ENCODE measurements at places on chromosomes 7 and 10.

DNA sequence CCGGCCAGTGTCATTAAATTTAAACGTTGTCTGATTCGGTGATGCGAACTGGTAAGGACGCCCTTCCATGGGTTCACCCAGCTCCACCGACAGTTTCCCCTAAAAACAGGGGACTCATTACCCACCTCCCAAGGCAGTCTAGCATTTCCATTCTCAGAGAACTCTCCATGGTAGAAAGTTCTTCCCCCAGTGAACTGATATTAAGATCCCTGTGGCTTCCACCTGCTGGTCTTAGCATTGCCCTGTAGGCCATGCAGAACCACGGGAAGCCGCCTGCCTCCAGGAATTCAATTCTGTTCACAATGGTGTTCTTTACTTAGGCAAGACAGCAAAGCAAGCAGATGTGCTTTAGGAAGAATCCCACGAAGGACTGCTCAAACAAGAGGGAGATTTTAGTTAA lies 128.9 kb upstream of the NANOS1 start:
- DNase-seq, result no peak

- DNase-seq, result no peak
Observed at GRCh38 chr10:103845972-103846371, 9.4 kb downstream of the SH3PXD2A start.

- DNase-seq, result peak; percentile 47
Observed at GRCh38 chr7:151017953-151018420, 6.3 kb downstream of the ATG9B start.

- no peak for DNase-seq
Observed at GRCh38 chr7:108149908-108150307, 19.7 kb upstream of the LAMB4 start.

GRCh38 chr7:96311967-96312366 lies 9.9 kb downstream of the SLC25A13 start:
- no peak for DNase-seq

DNA sequence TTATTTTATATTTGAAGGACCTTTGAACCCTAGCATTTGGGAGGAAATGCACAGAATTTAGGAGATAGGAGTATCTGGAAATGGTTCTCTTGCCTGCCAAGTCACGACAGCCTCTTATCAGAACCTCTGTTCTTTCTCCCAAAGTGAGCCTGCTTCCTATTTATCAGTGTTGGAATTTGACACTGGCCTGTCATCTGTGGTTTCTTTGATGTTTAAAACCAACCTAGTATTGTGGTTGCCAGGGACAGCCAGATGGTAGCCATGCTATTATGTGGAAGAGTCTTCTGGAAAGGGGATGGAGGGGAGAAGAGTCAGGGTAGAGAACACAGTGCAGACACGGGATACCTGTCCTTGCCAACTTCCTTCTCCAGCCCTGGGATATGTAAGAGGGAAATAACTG lies 21.1 kb downstream of the ZNF282 start:
- DNase-seq, result no peak

DNA sequence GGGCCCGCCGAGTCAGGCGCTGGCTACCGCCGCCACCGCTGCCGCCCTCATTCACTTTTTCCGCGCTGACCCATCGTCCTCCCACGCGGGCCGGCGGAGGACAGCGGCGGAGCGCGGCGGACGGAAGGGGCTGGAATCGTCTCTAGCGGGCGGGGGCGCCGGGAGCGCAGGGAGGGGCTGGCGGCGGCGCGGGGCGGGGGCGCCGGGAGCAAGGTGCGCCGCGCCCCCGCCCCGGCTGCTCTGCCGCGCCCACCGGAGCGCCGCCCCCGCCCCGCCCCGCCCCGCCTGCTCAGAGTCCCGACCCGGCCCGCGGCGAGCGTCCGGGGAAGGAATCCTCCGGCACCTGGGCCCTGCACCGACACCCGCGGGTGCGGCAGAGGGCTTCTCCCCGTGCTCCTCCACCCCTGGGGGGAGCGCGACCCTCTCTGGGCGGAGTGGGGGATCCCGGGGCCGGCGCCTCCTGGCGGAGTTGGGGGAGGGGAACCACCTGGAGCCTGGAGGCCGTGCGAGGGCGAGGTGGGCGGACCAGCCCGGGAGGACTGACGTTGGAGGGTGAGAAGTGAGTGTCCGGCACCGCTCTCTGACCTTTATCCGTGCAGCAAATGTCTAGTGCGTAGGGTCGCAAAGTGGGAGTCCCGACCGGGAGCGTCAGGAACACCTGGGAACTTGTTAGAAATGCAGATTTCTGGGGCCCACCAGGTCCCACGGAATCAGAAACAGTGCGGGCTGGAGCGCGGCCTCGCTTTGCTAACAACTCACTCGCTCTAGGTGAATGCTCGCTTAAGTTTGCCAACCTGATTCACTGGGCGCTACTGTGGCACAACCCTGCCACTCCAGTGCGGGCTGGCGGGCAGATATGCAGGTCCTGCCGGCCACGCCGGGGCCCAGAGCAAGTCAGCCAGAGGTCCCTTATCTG lies at the start of gene COBL:
COBL (minus strand) TSS at position 144 of the 916 bp plus-strand sequence. CDS start 176 bp downstream, outside the sequence.
- DNase-seq, result no peak

- DNase-seq, result peak; percentile 68
Observed at GRCh38 chr7:52764492-52765169, 270.8 kb upstream of the POM121L12 start.

DNA sequence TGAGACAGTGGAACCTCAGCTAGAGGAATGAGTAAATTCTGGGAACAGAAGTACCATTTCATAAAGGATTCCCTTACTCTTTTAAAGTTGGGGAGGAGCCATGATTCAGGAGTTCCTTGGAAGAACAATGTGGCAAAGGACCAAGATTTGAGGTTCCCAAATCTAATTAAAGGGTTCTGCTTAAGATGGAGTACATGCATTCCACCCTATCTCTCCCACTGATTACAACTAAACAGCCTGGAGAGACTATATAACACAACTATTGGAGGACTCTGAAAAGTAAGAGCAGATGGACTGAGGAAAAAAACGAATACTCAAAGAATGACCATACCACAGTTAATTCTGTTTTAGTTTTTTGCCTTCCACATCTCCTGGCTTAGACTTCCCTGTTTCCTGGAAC lies 212.9 kb upstream of the IMMP2L start:
- no peak for DNase-seq

- DNase-seq, result no peak
Observed at GRCh38 chr7:47314728-47315607, 266.9 kb downstream of the TNS3 start.

- DNase-seq, result no peak
Observed at GRCh38 chr10:98582363-98582762, 135.6 kb upstream of the HPS1 start.

DNA sequence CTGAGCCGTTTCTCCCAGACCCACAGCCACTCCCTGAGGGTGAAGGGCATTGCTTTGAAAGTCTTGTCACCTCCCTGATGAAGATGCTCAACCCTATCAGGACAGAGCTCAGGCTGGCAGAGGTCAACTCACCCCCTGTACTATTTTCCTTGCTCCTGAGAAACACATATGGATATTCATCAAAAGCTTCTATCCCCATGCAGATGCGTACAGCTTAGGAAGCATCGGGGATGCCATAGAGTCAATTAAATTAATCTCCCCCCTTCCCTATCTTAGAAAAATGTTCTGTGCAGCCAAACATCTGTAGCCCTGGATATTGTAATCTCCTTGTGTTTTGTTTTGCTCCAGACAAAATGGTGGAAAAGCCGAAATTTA lies 67.2 kb downstream of the EMX2 start:
- no peak for DNase-seq

DNA sequence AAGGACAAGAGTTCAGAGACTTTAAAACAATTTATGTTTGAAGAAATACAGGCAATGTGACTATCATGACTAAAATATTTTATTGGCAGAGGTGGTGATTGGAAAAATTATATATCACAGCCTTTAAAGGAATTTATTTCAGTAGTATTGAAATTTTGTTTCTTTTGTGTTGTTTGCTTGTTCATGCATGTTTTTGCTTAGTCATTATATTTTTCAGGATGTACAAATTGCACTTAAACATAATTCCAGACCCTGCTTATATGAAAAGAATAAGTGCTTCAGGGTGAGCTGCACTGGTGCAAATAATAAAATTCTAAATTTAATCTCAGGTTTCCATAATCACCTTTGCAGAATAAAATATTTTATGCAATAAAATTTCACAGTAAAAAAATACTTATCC lies 283.3 kb downstream of the PPP1R3A start:
- no peak for DNase-seq

- DNase-seq, result no peak
Observed at GRCh38 chr10:119413471-119414080, 128.9 kb downstream of the RGS10 start.

DNA sequence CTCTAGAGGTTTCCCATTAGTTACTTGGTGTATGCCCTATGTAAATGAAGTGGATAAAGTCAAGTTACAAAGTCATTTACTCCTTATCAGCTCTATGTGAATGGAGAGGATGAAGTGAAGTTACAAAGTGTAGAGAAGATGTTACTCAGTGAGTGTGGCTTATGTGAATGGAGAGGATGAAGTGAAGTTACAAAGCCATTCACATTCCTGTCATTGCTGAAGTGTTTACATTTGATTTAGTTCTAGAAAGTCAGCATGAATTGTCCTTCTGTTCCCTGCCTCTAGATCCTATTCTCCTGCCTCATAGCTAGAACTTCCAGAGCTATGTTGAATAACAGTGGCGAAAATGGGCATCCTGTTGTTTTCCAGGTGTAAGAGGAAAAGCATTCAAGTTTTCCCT lies 880.1 kb downstream of the DNAJB9 start:
- no peak for DNase-seq

DNA sequence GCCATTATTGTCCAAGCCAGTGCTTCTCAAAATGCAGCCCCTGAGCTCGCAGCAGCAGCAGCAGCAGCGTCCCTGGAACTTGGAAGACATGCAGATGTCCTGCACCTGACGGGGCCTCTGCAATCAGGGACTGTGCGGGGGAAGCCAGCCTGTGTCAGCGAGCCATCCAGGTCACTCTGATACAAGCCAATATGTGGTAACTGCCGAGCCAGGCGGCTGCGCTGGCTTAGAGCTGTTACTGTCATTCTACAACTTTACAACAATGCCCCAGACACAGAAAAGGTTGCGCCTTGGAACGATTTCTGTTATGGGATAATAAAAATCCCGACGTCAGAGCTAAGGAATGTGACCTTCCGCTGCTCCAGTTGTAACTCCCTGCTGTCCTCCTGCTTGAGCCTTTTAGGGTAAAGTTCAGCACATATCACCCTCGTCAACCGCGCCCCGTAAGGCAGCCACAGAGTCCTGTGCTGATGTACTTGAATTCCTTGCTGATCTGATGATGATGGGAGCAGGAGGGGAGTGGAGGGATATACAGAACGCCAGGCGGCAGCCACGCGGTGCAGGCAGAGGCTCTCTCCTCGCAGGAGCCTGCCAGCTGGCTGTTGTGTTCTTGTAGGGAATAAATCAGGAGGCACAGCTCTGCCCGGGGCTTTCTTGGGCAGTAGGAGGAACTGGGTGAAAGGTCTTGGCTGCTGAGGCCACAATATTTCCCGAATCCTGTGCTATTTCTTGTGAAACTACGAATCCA lies 20.0 kb upstream of the CRYGN start:
- peak; percentile 72 for DNase-seq

GRCh38 chr7:986766-987751 lies 4.1 kb downstream of the CYP2W1 start:
- no peak for DNase-seq

DNA sequence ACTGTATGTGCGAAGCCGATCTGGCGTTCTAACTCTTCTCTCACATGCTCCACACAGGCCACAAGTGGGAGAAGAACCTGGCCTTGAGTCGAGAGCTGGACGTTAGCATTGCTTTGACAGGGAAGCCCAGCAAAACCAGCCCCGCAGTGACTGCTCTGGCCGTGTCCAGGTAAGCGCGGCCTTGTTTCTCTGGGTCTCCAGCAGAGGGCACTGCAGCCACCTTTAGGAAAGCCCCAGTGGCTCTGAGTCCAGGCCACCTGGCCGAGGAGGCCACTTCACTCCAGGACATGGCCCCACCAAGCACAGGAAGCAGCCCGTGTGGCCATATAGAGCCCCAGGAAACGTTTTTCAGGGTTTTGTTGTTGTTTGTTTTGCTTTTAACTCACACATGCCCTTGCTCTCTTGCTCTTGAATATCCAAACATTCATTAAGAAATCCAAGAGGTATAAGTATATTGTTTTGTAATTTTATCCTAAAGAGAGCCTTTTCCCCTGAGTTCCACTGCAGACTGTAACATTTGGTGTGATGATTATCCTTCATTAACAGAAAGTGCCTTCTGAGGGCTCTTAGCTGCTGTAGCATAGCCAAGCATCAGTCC lies 41.8 kb upstream of the LRRC18 start:
- DNase-seq, result peak; percentile 31

DNA sequence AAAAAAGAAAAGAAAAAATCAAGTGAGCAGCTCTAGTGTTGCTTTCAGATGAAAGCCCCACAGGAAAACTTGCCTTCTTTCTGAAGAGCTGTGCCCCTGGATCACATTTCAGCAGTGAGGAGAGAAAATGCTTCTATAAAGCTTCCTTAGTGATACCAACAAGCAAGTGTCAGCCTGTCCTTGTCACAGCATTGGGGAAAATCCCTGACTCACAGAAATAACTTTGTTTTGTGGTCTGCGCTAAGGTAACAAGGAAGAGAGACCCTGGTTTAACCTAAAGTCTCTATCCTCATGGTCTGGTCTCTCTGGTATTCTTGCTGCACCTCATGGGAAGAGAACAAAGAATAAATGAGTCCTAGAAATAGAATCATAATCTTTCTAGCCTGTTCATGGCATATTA lies 885.2 kb upstream of the SORCS1 start:
- no peak for DNase-seq

GRCh38 chr10:58952747-58953466 lies 223.5 kb upstream of the PHYHIPL start:
- DNase-seq, result peak; percentile 50

DNA sequence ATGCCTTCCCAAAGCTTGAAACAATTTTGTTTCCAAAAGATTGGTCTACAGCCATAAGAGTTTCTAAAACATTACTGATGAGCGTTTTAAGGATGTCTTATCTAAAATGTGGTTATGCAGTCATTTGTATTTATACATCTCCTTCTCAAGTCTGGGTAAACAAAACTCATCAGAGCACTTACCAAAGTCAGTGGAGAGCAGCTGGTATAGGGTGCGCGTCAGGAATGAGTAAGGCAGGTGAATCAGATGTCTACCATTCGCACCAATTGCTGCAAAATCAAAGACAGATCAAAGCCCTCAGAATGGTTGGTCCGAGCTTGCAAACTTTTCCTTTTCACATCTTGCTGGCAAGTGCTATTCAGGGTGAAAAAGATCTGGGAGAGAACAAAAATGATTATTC lies 65.6 kb upstream of the FAM171A1 start:
- DNase-seq, result no peak

DNA sequence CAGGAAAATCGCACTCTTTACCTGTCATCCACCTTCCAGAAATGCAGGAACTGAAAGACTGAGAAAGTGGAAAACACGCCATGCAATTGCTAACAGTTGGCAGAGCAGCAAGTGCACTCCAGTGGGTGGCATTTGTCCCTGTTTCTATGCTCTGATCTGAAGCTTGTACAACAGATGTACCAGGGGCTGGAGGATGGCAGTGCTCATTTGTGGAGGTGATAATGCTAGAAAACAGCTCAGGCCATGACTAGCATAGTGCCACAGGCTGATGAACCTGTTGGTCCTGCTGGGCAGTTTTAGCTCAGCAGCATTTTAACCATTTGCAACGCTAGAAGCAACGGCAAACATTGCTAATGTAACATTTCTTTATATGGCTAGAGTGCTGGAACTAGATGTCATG lies 199.9 kb upstream of the NRP1 start:
- DNase-seq, result no peak

GRCh38 chr7:155811895-155812761 lies at the start of gene SHH:
SHH (minus strand) TSS chr7:155812463; CDS start chr7:155812122, 341 bp downstream.
- no peak for DNase-seq

All from HT1080 (cell line).